Fibroblast of lung (primary cell): ENCODE measurements at places on chromosomes 1 and 21.

- DNase-seq: peak; percentile 58
These were observed 1532.1 kb upstream of the TPTE start for GRCh38 chr21:8989261-8989711.

DNA sequence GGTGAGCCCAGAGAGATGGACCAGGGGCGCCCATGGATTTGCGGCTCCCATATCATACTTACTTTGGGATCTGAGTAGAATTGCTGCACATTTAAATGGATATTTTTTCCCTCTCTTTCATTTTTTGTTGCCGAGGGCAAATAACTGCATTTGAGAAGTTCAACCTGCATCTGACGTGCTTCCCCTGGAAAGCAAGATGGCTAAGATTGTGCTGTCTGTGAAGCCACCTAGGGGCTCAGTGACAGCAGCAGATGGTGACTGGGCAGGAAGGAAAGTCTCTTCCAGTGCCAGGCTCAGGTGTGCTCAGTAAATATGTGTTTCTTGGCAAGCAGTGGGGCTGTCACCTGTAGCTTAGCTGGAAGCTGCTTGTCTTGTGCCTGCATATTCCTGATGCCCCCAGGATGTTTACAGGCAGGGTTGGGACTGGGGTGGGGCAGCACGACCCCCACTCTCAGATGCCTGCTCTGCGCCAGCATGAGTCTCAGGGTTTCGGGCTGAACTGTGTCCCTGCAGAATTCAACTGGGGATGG, 59.8 kb upstream of the ETV3 start:
- no peak for DNase-seq

DNA sequence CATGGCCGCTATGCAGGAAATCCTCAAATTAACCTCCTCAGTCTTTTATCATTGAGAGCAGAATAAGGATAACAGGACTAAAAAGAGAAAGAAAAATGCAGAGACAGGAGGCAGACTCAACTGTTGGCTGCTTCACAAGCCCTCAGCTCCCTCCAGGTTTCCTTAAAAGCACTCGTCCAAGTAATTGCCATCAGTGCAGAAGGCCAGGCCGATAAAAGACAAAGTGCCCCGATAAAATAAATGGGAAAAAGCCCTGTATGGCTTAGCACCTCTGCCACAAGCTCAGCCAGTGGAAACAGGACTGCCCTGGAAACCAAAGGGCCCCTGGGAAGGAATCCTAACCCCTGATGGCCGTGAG, 8.1 kb downstream of the S100A6 start:
- DNase-seq: no peak

- DNase-seq: peak; percentile 37
These were observed 314 bp downstream of the DPH5 start for GRCh38 chr1:101025283-101025656.

DNA sequence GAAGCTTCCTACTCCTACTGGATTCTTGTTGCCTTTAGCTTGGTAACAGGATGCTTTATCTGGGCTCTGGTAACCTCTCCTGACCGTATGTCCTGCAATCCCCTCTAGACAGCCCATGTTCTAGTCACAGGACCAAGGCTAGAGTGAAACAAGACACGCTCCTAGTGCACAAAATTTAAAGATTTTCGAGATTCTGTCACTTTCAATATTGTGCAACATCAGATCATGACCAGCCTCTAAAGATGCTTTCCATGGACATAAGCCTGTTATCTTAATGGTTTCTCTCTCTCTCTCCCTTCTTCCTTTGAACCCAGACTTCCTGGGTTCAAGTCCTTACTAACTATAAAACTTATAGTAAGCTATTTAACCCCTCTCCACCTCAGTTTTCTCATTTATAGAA, 1.6 kb upstream of the LY9 start:
- no peak for DNase-seq

DNA sequence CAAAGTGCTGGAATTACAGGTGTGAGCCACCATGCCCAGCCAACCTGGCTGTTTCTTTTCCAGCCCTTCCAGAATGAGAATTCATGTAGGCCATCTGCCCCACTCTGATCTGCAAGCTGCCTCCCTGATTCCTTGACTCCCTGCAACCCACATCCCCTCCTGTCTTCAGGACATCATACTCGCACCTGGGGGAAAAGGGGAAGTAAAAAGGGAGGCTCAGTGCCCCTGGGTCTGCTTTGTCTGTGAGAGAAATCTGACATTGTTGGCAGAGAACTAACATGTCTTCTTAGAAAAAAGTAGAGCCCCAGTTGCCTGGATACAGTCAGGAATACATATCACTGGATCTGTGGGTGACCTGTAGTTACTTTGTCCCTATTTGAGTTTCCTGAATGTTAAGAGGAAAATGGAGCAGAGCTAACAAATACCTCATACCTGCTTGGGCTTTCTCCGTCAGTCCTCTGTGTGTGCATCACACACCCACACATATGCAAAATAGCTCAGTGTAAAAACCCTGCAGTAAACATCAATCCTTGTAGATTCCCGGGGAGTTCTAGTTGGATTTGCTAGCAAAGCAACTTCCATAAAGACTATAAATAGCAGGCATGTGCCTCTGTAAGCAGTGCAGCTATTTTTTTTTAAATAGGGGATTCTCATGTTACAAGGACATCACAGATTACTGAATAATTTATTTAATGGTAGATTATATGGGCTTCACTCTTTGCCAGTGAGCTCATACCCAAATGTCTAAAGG, 62.9 kb downstream of the TEX35 start:
- peak; percentile 49 for DNase-seq

- DNase-seq: peak; percentile 63
These were observed 175.1 kb downstream of the CAMTA1 start for GRCh38 chr1:6960291-6960811.

- peak; percentile 35 for DNase-seq
These were observed 304.0 kb downstream of the KIF26B start for GRCh38 chr1:245458761-245459174.

DNA sequence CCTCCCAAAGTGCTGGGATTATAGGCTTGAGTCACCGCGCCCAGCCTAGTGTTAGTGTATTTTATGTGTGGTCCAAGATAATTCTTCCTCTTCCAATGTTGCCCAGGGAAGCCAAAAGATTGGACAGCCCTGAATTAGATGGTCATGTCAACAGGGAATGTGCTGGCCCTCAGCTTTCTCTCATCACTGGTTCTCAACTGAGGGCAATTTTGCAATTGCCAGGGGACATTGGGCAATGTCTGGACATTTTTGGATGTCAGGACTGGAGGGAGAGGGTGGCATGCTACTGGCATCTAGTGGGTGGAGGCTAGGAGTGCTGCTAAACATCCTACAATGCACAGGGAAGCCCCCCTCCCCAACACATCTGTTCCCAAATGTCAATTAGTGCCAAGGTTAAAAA, 95.0 kb downstream of the LAMC2 start:
- peak; percentile 82 for DNase-seq

DNA sequence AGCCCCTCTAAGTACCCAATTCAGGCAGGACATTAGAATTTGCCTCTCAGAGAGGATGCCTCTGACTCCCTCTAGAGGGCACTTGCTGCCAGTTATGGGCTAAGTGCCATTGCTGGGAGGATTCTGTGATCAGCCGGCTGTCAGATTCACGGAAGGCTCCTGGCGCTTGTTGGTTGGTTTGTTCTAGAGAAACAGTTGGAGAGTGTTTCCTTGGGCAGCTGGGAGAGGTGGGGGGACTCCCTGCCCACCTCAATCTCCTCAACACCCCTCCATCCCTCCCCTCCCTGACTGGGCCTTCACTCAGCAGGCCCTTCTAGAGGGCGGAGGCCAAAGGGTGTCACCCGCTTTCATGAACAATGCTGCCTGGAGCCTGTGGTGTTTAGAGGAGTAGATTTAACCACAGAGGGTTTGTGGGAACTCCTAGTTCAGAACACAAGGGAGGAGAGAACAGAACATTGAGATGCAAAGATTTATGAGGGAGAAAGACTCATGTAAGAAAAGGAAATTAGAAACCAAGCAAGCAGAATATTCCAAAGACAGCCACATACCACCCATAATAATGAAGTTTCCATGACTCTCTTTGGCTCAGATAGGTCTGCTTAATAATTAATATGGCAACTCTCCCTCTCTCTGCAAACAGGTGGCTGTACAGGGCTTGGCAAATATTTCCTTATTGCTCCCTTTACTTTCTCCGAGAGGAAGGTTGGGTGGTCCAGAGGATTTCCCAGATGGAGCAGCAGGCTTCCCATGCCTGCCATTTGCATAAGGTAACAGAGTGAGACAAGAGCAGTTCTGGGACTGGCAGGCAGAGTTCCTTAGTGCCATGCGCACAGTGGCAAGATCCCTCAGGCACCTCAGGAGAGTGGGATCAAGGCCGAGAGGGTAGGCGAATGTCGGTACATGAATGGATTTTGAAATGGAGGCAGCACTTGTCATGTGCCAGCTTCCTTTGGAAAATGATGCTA, 30.0 kb upstream of the ACP6 start:
- DNase-seq: peak; percentile 58

DNA sequence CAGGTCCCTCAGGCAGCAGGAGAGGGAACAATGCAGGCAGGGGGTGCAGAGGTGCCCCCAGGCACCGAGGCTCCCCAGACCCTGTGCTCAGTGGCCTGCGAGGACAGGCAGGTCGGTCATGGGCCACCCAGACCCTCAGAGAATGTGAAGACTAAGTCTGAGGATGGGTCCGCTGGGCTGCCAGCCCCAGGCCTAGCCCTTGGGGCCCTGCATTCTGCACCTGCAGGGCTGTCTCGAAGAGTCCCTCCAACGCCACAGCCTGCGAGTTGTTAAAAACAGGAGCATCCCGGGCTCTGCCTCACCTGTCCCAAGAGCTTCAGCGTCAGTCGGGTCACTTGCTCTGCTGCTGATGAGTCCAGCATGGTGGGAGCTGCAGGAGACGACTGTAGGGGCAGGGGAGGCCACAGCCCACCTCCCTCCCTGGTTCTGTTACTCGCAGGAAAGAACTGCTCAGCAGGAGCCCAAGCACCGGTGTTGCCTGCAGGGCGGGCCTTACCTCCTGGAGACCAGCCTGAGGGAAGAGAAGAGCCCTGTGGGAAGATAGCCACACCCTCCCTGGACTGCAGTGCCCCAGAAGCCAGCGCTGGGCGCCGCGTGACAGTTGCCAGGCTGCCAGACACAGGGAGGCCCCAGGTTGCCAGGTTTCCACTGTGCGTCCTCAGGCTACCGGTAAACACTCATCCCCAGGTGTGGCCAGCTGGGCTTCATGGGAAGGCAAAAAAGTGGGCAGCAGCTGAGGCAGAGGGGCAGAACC, 5.8 kb downstream of the C21orf58 start:
- no peak for DNase-seq

GRCh38 chr1:119956306-119956705, 60.0 kb upstream of the ADAM30 start:
- peak; percentile 85 for DNase-seq

- DNase-seq: no peak
These were observed 28.9 kb downstream of the TSNAX start for GRCh38 chr1:231557411-231557810.

GRCh38 chr1:103243481-103243880, 135.2 kb upstream of the COL11A1 start:
- DNase-seq: no peak
